Mesothelial cell of epicardium (in vitro differentiated cells): ENCODE measurements at places on chromosomes 2 and 18. TPM values are rescaled to one million over a fixed set of nuclear protein-coding genes. Genes with fewer than 3 reads are reported as not detected.
A peak's percentile ranks its signal among the peaks of the same experiment; 100 is the strongest.

Gene ACTR1B
- 72.7 to 76.6 TPM (median 74.3 TPM) in 3 replicates for total RNA-seq

Gene DPYSL5
- 2.5 to 2.8 TPM (median 2.8 TPM) in 3 replicates for total RNA-seq

Gene IL37
- total RNA-seq, result not detected in 3 replicates

Gene NAGK
- total RNA-seq, result 90.5 to 98.4 TPM (median 96.2 TPM) in 3 replicates

Gene PTPRM
- 71.3 to 82.1 TPM (median 72.7 TPM) in 3 replicates for total RNA-seq

DNA sequence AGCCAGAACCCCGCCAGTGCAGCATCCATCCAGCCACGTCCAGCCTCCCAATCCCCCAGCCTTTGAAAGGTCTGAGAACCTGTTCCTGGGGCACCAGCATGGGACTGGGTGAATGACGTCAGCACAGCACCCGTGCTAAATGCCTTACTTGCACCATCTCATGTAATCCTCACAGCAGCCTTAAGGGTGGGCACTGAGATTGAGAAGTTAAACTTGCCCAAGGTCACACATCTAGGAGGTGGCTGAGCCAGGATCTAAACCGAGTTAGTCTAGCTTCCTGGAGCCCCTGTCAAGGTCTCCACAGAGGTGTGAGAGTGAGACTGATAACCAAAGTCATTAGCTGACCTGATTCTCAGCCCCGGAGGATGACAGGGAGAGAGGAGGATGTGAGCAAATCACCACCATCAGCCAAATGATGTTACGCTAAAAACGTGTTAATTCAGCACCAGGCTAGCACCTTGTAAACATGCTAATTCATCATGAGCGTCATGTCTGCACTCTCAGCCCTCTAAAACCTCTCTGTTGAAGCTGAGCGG lies 4.6 kb downstream of the CD8A start:
- H3K27me3 ChIP-seq, result peaks cover 78% of the 10 kb centered on the region
- no peak overlapping the region for H3K4me3 ChIP-seq
- DNase-seq, result no peak
- H3K36me3 ChIP-seq, result no peaks in the 10 kb centered on the region
- peaks cover 17% of the 10 kb centered on the region for H3K4me1 ChIP-seq

GRCh38 chr2:225472161-225472560 lies 72.7 kb downstream of the NYAP2 start:
- no peak overlapping the region for H3K27ac ChIP-seq
- no peak for DNase-seq
- peaks cover 38% of the 10 kb centered on the region for H3K4me1 ChIP-seq
- H3K36me3 ChIP-seq, result peaks cover 2% of the 10 kb centered on the region

- no peaks in the 10 kb centered on the region for H3K27me3 ChIP-seq
- no peaks in the 10 kb centered on the region for H3K36me3 ChIP-seq
- peaks cover 18% of the 10 kb centered on the region for H3K4me1 ChIP-seq
- H3K27ac ChIP-seq, result peak overlapping the region; percentile 5
- no peak overlapping the region for H3K4me3 ChIP-seq
Measured at GRCh38 chr2:211867845-211868451, 670.7 kb downstream of the ERBB4 start.

DNA sequence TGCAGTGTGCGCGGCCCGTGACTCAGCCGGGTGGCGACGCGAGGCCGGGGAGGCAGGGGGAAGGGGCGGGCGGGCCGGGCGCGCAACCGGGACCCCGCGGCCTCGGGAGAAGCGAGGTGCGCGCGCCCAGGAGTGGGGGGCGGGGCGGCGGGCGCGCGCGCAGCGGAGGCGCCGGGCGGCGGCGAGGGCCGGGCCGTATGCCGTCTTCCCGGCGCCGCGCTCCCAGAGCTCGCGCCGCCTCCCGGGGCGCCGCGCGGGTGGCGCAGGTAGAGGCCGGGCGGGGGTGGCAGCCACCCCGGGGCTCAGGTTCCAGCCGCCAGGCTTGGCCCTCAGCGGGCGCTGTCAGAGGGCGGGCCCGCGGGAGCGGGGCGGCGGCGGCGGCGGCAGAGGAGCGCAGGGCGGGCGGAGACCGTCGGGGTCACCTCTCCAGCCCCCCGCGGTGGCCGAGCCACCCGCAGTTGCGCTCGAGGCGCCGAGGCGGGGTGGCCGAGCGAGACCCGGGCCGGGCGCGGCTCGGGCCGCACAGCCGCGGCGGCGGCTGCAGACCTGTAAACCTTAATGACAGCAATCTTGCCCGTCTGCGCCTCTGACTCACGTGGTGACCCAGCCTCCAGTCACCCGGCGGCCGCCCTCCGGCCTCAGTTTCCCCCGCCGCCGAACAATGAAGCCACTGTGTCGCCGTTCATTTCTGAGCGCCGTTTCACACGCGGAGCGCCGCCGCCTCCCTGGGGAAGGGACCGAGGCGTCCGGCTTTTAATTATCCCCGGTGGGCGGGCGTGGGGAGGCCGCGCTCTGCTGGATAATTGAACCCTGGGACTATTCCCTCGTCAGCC lies 25.3 kb upstream of the SMAD7 start:
- H3K4me3 ChIP-seq, result peak overlapping the region; percentile 82
- H3K36me3 ChIP-seq, result no peaks in the 10 kb centered on the region
- no peaks in the 10 kb centered on the region for H3K27me3 ChIP-seq

DNA sequence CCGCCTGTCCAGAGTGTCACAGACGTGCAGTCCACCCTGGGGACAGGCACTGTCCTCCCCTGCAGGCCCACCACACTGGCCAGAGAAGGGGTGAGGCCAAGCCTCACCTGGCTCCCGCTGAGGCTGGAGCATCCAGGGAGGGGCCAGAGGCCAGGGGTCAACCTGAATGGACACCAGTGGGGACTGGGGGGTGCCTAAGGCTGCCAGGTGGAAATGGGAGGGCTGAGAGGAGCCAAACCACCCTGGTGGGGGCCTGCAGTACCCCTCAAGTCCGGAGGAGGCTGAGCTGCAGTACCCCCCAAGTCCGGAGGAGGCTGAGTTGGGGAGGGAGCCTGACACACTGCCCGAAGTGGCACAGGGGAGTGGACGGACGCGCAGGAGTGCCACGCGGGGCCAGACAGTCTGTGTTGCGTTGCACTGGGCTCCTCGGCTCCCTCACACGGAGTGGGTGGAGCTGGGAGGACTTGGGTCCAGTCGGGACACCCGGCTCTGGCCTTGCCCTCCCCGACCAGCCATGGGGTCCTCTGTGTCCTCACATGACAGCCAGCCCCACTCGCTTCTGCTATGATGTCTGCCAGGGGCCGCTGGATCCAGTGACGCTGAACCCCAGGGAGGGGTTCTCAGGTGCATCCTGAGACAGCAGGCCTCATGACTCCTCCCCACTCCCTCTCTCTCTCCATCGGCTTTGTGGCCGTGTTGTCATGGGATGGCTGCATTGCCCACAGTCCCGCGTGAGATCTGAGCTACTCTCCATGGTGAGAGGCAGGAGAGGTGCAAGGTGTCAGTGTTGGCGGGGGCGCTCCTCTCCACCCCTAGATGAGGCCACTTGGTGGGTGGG lies 22.3 kb upstream of the GPC1 start:
- H3K4me3 ChIP-seq, result no peak overlapping the region
- no peak for DNase-seq
- peaks cover 2% of the 10 kb centered on the region for H3K4me1 ChIP-seq
- H3K27ac ChIP-seq, result no peak overlapping the region

DNA sequence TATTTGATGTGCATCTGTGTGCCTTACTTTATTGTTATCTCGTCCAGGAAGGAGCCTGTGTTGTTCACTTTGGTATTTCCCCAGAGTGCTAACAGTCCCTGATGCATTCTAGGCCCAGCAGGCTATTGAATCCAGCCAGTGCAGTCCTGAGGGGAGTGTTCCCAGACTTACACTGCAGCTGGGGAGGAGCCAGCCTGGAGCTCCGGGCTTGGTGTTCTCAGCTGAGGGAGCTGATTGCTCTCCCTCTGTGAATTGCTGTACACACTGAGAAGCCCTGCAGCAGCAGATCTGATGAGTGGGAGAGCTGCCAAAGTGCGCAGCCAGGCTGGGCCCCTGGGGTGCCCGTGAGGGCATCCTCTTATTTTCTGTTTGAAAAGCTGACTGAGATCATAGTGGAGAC lies 159.2 kb downstream of the GALNT3 start:
- no peaks in the 10 kb centered on the region for H3K36me3 ChIP-seq
- H3K27me3 ChIP-seq, result no peaks in the 10 kb centered on the region
- H3K4me1 ChIP-seq, result peaks cover 63% of the 10 kb centered on the region
- peak overlapping the region; percentile 97 for H3K27ac ChIP-seq

DNA sequence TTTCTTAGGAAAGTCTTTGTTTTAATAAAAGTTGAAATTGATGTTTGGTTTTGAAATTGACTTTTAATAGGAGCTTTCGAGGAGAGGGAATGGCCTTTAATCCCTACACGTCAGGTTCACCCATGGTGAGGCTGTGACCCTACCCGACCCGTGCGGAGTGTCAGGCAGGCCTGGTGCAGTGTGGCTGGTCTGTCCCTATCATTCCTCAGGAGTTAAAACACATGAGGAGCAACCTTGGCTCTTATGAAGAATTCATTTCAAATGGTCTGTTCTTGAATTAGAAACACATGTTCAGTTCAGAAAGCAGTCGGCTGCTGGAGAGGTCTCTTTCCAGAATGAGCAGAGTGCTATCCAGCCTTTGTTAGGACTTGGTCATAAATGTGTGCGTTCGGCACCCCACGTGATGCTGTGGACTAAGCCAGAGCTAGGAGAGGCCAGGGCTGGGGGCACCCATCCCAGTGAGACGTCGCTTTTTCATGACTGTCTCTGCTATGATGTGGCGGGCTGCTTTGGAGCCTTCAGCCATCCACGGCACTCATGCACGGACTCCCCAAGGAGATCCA lies 54.7 kb downstream of the EMILIN2 start:
- no peak overlapping the region for H3K4me3 ChIP-seq
- H3K4me1 ChIP-seq, result peaks cover 23% of the 10 kb centered on the region
- H3K27ac ChIP-seq, result peak overlapping the region; percentile 44
- DNase-seq, result no peak

- H3K4me1 ChIP-seq, result peaks cover 18% of the 10 kb centered on the region
- no peak for DNase-seq
- peaks cover 11% of the 10 kb centered on the region for H3K36me3 ChIP-seq
- H3K27me3 ChIP-seq, result no peaks in the 10 kb centered on the region
Measured at GRCh38 chr2:201420442-201421113, 30.7 kb downstream of the TRAK2 start.

DNA sequence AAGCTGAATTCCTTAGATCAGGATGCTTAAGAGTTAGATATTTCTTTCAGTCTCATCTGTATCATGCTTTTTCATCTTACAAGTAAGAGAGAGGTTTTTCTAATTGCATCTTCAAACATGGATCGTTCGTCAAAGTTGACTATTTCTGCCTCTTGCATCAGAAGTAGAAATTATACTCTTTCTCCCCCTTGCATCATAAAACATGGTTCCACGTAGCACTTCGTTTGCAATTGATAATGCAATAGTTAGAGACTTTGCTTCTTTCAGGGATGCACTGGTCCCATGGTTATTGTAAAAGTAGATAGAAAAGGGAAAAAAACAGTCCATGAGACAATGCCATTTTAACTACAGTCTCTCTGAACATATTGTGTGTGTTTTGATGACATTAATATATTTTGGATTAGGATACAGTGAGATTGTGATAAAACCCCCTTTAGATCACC lies 75.1 kb upstream of the PARD3B start:
- H3K36me3 ChIP-seq, result no peaks in the 10 kb centered on the region
- DNase-seq, result no peak
- no peak overlapping the region for H3K4me3 ChIP-seq
- H3K4me1 ChIP-seq, result peaks cover 16% of the 10 kb centered on the region
- H3K27ac ChIP-seq, result no peak overlapping the region
